ENCODE measurements at places on chromosomes 2 and 18. TPM values are rescaled to one million over a fixed set of nuclear protein-coding genes. Genes with fewer than 3 reads are reported as not detected.

- H3K27me3 ChIP-seq = no peaks in the 10 kb centered on the region
- peak overlapping the region; percentile 8 for H3K27ac ChIP-seq
- no peak overlapping the region for H3K4me3 ChIP-seq
- peaks cover 7% of the 10 kb centered on the region for H3K4me1 ChIP-seq
- no peaks in the 10 kb centered on the region for H3K36me3 ChIP-seq
Measured at GRCh38 chr2:227739351-227739750, 6.3 kb upstream of the SCYGR8 start.

DNA sequence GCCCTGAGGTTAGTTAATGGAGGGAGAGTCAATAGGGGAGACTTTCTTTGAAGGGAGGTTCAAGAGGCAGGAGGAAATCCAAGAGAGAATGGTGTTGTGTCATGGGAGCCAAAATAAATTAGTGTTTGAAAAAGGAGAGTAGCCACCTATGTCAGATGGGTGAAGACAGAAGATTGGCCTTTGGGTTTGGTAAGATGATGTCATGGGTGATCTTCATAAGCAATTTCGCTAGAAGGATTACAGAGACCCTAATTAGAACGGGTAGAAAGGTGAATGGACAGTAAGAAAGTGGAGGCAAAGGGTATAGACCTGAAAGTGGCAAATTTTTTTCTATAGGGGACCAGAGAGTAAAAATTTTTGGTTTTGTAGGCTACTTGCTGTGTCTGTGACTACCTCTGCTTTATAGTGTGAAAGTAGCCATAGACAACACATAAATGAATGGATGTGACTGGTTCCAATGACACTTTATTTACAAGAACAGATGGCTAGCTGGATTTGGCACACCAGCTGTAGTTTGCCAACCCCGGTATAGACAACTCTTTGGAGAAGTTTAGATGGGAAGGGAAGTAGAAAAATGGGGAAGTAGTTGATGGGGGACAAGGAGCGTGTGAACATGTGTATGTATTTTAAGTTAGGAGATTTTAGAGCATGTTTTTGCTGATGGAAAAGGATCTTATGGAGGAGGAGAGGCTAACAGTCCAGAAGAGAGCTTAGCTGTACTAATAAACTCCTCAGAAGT lies 9.3 kb downstream of the STAMBP start:
- H3K27ac ChIP-seq = peak overlapping the region; percentile 43
- H3K36me3 ChIP-seq = peaks cover 18% of the 10 kb centered on the region
- no peak overlapping the region for H3K4me3 ChIP-seq
- no peak for DNase-seq
- peaks cover 8% of the 10 kb centered on the region for H3K4me1 ChIP-seq

DNA sequence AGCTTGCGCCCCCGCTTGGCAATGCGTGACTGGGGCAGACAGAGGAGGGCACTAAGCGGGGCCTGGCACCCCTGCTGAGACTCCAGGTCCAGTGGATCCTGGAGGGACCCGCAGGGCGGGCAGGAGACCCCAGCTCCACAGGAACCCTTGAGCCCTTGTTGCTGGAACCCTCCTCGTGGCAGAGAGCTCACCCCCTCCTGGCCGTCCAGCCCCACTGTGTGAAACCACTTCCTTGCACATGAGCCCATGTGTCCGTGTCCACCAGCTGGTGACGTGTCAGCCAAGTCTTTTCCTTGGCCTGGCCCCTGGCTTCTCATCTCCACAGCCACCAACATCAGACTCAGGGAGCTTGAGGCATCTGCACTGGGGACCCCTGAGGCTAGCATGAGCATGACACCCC lies 38.0 kb downstream of the BIN1 start:
- no peak overlapping the region for H3K4me3 ChIP-seq
- no peak overlapping the region for H3K27ac ChIP-seq
- peaks cover 42% of the 10 kb centered on the region for H3K36me3 ChIP-seq
- H3K4me1 ChIP-seq = peaks cover 27% of the 10 kb centered on the region

DNA sequence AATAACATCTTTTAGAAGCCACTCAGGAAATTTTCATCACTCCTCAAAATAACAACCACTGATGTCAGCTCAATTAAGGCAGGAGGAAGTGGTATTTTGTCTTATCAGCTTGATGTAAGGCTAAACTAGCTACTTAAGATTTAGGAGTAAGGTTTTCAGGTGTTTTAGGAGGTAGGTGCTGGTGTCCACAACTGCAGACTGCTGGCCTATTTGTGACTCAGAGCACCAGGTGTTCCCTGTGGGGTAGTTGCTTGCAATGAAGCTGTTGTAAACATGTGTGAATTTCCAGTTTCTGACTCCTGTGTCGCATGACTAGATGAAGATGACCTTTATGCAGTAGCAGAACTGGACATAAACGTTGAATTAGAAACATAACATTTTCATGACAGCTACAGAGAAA lies 164.2 kb downstream of the THSD7B start:
- no peaks in the 10 kb centered on the region for H3K27me3 ChIP-seq
- DNase-seq = no peak
- no peaks in the 10 kb centered on the region for H3K4me1 ChIP-seq

DNA sequence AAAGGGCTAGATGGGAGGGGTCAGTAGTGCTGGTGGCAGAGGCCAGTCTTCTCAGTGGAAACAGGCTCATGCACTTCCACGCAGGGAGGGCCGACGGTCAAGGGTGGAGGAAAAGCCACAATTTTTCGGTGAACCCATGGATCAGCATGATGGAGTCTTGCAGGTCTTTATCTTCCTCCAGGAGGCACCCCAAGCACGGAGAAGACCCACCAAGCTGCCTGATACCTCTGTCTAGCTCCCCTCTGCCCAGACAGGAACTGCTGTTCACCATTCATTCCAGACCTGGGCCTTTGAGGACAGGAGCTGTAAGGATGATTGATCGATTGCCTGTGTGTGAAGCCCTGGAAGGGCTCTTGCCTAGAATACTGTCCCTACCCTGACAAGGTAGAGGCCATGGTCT lies 2.8 kb upstream of the LRRFIP1 start:
- H3K36me3 ChIP-seq = no peaks in the 10 kb centered on the region
- peaks cover 26% of the 10 kb centered on the region for H3K27me3 ChIP-seq
- H3K4me1 ChIP-seq = no peaks in the 10 kb centered on the region

GRCh38 chr18:43049021-43049420 lies 66.5 kb downstream of the RIT2 start:
- H3K4me3 ChIP-seq = no peak overlapping the region
- no peaks in the 10 kb centered on the region for H3K27me3 ChIP-seq
- no peak for DNase-seq
- no peak overlapping the region for H3K27ac ChIP-seq
- H3K36me3 ChIP-seq = no peaks in the 10 kb centered on the region
- H3K4me1 ChIP-seq = no peaks in the 10 kb centered on the region

- DNase-seq = peak; percentile 23
- H3K36me3 ChIP-seq = no peaks in the 10 kb centered on the region
- no peak within 1 kb of the TSS for H3K4me3 ChIP-seq
- H3K27me3 ChIP-seq = peaks cover 60% of the 10 kb centered on the region
Measured at GRCh38 chr2:232487385-232488096, at the start of gene ECEL1. ECEL1 (minus strand) TSS chr2:232487834; CDS start chr2:232486653, 1,181 bp downstream.

DNA sequence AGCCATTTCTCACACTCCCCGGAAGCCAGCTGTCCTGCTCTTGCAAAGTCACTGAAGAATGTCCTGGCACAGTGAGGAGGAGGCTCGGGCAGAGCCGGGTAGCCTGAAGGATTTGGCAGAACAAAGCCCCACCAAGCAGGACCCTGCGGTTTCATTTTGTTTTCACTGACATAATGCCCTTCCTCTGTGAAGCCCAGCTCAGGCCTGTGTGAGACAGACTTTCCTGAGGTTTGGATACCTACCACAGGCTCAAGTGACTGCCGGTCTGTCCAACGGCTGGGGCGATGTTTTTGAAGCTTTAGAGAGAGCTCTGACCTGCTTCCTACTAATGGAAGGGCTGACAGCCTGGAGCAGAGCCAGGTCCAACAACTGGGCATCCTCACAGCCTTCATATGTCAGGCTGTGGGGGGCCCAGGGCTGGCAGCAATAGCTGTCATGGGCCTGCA lies 99.8 kb upstream of the FZD7 start:
- H3K4me1 ChIP-seq = peaks cover 20% of the 10 kb centered on the region
- no peak overlapping the region for H3K4me3 ChIP-seq
- no peaks in the 10 kb centered on the region for H3K27me3 ChIP-seq
- no peak overlapping the region for H3K27ac ChIP-seq
- DNase-seq = no peak

GRCh38 chr2:7755879-7756278 lies 838.7 kb downstream of the RNF144A start:
- H3K4me1 ChIP-seq = no peaks in the 10 kb centered on the region
- no peak for DNase-seq
- H3K27me3 ChIP-seq = no peaks in the 10 kb centered on the region
- no peaks in the 10 kb centered on the region for H3K36me3 ChIP-seq
- no peak overlapping the region for H3K27ac ChIP-seq
- H3K4me3 ChIP-seq = no peak overlapping the region

DNA sequence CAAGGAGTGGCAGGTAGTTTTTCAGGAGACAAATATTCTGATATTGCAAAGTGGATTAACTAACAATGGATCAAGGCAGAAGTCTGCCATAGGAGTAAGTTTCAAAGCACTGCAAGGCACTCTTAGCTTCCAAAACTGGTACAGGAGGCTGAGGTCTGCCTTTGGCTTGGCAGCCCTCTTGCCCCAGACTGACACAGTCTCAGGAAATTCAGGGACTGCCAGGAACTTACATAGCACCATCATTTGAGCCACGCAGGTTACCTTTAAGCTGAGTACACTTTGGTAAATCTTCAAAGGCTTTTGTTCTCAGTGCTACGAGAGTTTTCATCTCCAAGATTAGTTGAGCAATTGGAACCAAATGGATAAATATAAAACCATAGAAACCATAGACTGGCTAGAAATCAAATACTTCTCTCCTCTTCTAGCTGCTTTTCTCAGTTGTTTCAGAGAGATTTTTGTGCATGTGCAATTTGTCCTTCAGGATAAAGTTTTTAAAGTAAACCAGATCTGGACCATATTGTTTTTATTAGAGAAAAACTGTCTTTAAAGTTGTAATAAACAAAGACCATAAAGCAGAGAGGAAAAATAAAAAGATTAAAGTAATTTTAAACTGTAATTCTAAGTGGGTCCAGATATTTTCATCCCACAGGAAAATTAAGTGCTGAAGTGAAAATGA lies 18.8 kb downstream of the ANKRD29 start:
- no peak overlapping the region for H3K27ac ChIP-seq
- H3K4me1 ChIP-seq = no peaks in the 10 kb centered on the region
- no peaks in the 10 kb centered on the region for H3K27me3 ChIP-seq
- H3K36me3 ChIP-seq = no peaks in the 10 kb centered on the region
- no peak overlapping the region for H3K4me3 ChIP-seq
- DNase-seq = no peak

DNA sequence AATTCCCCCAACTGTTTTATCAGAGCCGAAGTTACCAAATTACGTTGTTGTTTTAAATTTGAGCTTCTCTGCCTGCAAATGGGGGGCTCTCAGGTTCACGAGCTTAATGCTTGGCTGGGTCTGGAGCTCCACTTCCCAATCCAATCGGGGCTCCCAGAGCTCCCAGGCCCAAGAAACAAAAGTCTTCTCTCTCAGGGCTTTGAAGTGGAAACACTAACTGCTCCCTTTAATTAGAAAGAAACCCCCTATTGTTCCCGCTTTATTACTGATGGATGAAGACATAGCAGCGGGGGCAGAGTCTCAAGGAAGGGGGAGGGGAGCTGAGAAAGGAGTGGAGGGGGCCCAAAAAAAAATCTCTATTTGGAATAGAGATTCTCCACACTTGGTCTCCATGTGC lies 15.6 kb upstream of the PKDCC start:
- no peak overlapping the region for H3K27ac ChIP-seq
- H3K4me3 ChIP-seq = no peak overlapping the region
- no peak for DNase-seq
- no peaks in the 10 kb centered on the region for H3K27me3 ChIP-seq
- H3K4me1 ChIP-seq = peaks cover 11% of the 10 kb centered on the region

DNA sequence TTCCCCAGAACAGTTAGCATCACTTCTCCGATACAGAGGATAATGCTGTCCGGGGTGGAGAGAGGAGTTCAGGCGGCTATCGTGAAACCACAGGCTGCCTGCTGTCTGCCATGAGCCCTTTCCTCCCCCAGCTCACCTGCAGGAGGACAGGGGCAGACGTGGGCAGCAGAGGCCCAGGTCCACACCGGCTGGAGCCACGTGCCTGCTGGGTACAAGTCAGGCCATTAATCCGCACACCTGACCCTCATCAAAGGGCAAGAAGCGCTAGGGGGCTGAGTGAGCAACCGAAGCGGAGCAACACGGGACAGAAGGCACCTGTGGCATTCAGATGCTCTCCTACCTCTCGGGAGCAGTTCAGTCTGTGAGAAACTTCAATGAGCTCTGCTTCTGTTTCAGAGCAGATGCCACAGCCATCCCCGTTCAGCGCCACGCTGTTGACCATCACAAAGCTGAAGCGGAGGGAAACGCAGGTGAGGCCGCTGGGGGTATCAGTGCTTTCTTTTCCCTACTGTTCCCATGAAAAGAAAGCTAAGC lies 21.5 kb downstream of the MPPE1 start:
- H3K27me3 ChIP-seq = no peaks in the 10 kb centered on the region
- H3K27ac ChIP-seq = peak overlapping the region; percentile 34
- no peak overlapping the region for H3K4me3 ChIP-seq
- H3K36me3 ChIP-seq = peaks cover 38% of the 10 kb centered on the region

GRCh38 chr2:1886405-1886992 lies 142.2 kb upstream of the PXDN start:
- peaks cover 3% of the 10 kb centered on the region for H3K27me3 ChIP-seq
- no peaks in the 10 kb centered on the region for H3K36me3 ChIP-seq
- no peak for DNase-seq
- no peak overlapping the region for H3K27ac ChIP-seq
- no peak overlapping the region for H3K4me3 ChIP-seq

DNA sequence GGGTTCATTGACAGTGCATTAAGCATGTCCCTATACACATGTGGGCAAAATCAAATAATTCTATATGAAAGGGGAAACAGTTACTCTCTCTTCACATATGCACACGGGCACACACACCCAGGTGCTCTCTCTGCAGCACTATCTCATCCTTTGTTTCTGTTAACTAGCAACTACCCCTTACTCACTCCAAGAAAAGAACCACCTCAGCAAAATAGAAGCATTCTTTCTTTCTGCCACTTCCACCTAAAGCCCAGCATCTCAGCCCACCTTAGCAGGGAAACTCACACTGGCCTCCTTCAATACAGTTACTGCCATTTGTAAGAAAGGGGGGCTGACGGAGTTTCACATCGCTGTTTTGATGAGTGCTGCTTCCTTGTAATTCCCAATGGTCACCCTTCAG lies 216.3 kb upstream of the ID2 start:
- H3K27ac ChIP-seq = no peak overlapping the region
- no peak overlapping the region for H3K4me3 ChIP-seq
- no peaks in the 10 kb centered on the region for H3K27me3 ChIP-seq
- DNase-seq = no peak

The NGEF gene
- polyA plus RNA-seq = 22.9 TPM

The TSHZ1 gene
- polyA plus RNA-seq = 34.7 TPM

The ANKRD30B gene
- 0.10 TPM for polyA plus RNA-seq

The TMEM198 gene
- 19.9 TPM for polyA plus RNA-seq

The TDRD15 gene
- not detected for polyA plus RNA-seq

Measured in large intestine (tissue), 12 donors.